ENCODE measurements at places on chromosomes 5 and 9.

DNA sequence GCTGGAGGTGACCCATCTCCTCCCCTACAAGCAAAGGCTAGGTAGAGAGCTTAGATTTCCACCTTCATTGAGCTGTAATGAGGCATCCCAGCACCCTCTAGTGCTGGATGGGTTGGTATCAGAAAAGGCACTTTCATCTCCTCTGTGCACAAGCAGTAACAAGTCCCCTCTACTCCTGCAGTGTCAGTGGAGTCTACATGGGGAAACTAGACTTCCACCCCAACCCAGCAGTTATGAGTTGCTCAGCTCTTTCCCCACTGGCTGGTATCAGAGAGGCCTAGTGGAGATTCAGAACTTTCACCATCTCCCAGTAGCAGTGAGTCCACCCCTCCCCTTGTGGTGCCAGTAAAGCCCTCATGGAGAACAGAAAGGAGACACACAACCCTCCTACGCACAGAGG lies 17.9 kb downstream of the FCN1 start:
- DNase-seq: no peak

GRCh38 chr5:61637566-61637965 lies 305.5 kb downstream of the ZSWIM6 start:
- peak; percentile 24 for DNase-seq

- DNase-seq: peak; percentile 71
Observed at GRCh38 chr9:124735121-124735520, 36.0 kb downstream of the NR6A1 start.

- DNase-seq: no peak
Observed at GRCh38 chr9:7173139-7173538, 415.4 kb downstream of the KDM4C start.

DNA sequence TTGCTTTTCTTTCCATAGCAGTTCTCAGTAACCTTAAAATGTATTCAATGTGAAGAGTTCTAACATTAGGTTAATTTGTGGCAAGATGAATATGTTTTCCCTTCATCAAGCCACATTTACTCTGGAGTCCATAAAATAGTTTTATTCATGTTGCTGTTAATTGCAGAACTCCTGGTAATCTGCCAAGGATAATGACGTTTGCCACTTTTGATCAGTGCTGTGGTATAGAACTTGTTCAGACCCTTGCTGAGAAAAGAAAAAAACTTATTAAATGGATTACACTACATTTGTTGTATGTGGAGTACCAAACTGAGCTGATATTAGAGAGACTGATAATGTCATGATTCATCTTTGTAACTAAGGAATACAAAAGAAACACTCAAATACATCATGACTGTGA lies 212.4 kb upstream of the DMAC1 start:
- DNase-seq: peak; percentile 10

DNA sequence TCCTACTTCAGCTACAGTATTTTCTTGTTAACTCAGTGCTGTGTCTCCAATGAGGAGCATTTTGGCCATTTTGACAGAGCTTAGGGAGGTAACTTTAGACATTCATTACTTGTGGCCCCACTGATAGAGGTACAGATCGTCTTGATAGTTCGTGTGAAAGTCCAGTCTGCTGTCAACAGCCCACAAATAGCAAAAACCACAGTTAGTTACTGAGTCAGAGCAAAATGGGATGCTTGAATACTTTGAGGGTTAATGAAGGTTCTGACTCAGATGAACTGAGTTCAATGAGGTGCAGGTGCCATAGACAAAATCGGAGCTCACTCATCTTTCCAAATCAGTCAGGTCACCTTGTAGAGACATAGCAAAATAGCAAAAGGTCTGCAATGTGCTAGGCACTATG lies 163.1 kb upstream of the TLE4 start:
- peak; percentile 64 for DNase-seq

- DNase-seq: no peak
Observed at GRCh38 chr5:2047341-2047927, 164.7 kb upstream of the IRX4 start.

- peak; percentile 89 for DNase-seq
Observed at GRCh38 chr5:135560858-135561257, 17.9 kb downstream of the CXCL14 start.

DNA sequence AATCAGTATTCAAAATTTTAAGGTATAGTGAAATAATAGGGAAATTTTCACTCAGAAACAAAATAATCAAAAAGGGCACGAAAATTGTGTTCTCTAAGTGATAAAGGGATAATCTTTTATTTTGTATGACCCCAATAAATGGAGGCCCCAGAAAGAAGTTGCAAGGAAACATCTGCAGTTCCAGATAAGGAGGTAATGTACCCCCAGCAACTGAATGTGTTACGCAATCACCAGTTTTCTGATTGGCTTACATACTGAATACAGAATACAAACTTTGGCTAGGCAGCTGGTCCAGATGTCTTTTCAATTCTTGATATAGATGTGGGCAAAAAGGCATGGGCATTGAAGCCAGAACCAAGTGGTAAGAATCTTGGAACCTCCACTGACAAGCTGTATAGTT lies 1.7 kb upstream of the TOPORS start:
- DNase-seq: no peak

GRCh38 chr9:8382777-8383527 lies 583.4 kb upstream of the DMAC1 start:
- peak; percentile 16 for DNase-seq
